ENCODE measurements at places on chromosomes 3 and 15.

DNA sequence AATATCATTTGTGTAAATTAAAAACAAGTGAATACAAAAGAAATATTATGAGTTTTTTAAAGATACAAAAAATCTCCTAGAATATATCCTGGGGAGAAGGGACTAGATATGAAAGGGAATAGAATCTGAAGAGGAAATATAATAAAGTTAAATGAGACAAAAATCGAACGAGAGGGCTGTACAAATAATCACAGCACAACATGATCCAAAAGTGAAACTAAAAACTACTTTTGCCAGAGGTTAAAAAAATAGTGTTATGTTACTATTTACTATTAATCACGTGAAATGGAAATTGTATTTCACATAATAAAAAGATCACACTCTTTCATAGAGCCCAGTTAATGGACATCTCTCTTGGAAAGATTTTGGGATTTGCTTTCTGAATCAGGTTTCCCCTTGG, 28.6 kb downstream of the CGGBP1 start:
- DNase-seq: no peak

DNA sequence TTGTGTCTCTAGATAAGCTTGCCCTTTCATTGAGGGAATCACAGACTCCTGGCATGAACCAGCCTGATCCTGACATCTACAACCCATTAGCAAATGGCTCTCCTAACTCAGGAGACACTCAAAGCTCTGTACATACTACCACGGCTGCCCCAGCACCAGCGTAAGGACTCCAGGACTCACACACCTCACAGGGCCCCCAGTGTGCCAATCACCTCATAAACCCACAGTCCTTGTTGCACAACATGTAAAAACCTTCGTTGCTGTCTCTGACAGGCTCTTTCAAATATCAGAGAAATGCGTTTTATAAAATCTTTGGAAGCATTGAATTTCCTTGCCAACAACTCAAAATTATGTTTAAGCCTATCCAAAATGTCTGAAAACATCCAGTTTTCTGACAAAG, 7.3 kb downstream of the FYCO1 start:
- DNase-seq: no peak

GRCh38 chr3:195892105-195893043, 16.0 kb downstream of the TNK2 start:
- no peak for DNase-seq

GRCh38 chr3:160921020-160921635, 165.1 kb downstream of the PPM1L start:
- no peak for DNase-seq

GRCh38 chr3:193124861-193125260, 116.2 kb upstream of the PLAAT1 start:
- DNase-seq: no peak

DNA sequence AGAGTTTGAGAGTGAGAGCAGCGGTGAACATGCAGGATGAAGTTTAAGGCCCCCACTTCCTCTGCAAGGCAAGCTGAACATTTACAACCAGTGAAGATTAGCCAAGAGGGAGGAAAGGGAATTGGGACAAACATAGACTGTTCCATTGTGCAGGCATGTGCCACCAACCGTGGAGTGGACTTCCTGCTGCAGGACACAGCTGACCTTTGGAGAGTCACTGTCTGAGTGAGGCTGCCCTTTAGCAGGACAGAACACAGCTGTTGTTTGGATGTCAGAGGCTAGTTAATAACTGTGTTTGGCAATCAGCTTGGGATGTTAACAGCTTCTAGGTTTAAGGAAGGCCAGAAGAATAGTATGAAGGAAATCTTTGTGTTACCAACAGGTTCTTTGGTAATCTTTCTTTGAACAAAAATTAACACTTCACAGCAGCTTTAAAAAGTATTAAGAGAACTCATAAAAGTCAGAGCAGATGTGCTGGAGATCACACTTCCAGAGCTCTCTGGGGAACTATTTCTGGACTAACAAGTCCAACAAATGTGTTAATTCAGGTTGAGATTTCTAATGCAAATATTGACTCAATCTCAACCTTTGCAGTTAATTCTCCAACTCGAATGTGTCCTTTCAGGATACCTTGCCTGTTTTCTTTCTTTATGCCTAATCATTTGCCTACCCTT, 31.4 kb downstream of the CTDSPL start:
- DNase-seq: no peak

DNA sequence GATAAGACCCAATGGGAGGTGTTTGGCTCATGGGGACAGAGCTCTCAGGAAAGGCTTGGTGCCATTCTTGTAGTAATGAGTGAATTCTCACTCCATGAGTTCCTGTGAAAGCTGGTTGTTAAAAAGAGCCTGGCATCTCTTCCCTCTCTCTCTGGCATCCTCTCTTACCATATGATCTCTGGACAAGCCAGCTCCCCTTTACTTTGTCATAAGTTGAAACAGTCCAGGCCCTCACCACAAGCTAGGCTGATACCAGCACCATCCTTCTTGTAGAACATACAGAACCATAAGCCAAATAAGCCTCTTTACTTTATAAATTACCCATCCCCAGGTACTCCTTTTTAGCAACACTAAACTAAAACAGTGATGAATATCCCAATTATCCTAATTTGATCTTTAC, 166.9 kb upstream of the TMC3 start:
- DNase-seq: no peak

GRCh38 chr3:135869439-135870105, 96.0 kb upstream of the PPP2R3A start:
- DNase-seq: no peak

DNA sequence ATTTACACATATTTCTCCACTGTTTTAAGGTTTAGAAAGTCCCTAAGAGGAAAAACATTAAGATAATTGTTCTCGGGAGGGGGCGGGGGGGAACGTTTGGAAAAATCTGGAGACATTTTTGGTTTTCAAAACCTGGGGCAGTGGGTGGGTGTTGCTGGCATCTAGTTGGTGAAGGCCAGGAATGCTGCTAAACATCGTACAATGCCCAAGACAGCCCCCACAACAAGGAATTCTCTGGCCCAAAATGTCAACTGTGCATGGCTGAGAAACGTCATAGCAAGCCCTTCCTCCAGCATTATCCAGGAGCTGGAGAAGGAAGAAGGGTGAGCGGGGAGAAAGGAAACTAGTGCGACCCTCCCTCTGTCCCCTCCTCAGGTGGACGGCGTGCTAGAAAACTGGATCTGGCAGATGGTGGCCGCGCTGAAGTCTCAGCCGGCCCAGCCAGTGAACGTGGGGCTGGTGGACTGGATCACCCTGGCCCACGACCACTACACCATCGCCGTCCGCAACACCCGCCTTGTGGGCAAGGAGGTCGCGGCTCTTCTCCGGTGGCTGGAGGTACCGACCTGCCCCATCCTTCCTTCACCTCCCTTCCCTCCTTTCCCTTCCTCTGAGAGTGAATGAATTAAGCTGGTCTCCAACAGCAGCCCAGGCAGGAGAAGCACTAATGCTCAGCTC, 109.8 kb downstream of the LIPC start:
- no peak for DNase-seq

DNA sequence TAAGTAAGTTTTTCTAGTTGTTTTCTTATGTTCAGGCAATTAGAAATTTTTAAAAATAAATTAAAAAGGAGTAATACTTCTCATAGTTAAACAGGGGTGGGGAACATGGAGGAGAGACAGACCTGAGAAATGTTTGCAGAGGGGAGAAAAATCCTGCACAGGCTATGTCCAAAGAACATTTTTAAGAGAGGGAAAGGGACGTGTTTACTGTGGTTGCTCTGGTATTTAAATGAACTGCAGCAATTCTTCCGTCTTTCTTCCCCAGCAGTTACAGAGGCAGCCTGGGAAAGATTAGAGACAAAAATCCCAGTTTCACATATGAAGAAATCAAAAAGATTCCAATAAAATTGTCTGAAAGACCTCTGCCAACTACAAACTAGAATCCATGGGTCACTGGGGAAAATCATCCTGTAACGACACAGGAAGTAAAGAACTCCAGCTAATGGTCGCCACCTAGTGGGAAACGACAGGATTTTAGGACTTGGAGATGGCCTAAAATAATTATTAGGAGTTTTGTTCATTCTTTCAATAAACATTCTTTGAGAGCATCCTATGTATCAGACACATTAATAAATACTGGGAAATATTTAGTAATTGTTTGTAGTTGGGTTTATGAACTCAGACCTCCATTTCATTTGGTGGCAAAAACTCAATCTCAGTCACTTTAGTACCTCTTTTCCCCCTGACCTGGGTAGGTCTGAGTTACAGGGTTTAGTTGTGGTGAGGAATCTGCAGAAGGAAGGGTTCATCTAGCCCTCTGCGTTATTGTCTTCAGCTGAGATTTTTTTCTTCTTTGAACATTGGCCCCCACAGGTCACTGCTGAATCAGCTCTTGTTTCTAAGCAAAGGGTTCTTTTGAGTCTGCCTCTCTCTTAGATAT, 69.9 kb upstream of the GOLIM4 start:
- DNase-seq: no peak

DNA sequence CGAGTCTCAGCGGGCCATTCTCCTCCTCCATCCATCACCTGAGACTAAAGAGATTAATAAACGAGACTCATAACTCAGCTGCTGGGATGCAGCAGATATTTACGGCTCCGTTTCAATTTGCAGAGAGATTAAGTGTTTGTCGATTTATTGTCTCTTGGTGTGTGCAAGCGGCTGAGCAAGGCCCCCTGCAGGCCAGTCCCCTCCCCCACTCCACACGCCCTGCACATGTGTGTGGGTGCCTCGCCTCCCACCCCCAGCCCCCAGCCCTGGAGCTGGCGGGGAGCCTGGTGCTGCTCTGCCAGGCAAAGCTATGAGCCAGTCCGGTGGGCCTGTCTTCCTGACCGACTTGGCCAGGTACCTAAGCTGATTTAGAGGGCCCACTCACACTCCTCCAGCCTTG, 63.0 kb downstream of the CYP11A1 start:
- DNase-seq: no peak

GRCh38 chr3:61646360-61646759, 85.0 kb downstream of the PTPRG start:
- DNase-seq: no peak

DNA sequence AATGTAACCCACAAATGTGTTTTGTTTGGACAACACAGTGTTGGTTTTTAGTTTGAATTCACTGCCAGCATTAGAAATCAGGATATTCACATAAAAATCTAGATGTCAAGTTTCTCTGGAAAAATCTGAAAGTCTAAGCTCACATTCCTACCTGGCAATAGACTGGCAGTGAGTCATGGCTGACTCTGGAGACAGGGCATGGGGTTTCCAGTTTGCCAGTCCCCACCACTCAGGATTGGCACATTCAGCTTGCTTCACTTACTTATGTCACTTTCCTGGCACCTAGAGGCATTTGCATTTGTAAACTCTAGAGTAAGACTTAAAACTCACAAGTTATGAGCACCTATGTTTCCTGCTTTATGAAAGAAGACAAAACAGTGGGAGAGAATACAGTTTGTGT, 19.1 kb upstream of the SEC61A1 start:
- no peak for DNase-seq

- no peak for DNase-seq
Measured at GRCh38 chr15:33328106-33328505, 17.3 kb downstream of the RYR3 start.

DNA sequence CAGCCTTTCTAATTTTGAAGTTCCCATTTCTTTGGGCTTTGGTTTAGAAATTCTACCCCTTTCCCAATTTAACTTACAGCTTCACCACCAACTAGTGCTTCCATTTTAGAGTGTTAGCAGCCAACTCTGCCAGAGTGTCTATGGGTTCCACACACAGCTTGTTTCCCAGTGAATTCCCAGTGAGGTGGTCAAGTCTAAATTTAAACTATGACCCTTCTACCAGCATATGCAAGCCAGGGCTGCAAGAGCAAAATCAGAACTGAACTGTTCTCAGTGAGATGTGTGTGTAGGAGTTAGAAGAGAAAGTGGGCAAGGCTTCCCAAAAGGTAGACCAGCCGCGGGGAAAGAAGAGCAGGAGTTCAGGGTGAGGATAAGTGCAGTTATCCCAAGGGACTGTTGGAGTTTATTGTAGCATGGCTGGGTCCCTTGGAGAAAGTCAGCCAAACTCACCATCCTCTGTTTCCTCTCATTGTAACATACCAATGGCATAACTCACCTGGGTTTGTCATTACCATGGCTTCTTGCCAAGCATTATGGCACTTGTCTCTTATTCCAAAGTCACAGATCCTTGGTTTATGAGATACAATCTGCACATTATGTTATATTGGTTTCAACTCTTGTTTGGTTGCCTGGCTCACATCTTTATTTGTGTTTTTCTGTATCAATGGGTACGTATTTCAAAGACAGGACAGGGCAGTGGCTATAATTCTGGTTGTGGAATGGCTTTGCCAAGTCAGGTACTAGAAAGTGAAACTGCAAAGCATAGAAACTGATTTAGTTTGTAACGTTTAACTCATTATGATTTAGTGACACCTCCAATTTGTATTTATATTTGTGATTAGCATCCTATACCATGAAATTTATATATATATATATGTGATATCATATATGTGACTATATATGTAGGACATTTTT, 130.2 kb upstream of the UMPS start:
- DNase-seq: no peak

- DNase-seq: no peak
Measured at GRCh38 chr3:42314411-42314810, 48.4 kb upstream of the CCK start.

DNA sequence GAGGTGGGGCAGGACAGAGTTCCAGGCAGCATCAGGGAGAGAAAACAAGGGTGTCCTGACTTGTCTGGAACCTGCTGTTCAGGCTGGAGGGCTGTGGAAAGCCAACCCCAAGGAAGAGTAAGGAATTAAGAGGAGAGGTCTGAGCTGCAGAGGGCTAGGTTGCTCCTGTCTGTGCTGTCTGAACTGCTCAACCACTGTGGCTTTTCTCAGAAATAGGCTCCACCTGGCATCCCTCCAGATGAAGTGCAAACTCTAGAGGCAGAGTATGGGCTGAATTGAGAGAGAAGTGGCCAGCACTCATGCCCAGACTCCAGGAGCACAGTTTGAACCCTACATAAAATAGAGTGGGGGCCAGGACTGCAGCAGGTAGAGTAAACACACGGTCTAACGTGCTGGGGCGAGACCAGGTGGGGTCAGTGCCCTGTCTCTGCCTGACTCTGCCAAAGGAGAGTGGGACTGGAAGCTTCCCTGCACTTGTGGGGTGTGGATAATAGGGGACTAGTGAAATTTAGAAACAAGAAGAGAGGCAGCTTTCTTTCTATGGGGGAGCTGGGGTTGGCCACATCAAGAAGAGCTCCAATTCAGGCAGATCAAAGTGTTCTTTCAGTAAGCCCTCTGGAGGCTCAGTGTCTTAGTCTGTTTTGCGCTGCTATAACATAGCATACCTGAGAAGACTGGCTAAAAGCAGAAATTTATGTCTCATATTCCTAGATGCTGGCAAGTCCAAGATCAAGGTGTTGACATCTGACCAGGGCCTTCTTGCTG, 28.0 kb upstream of the MNS1 start:
- DNase-seq: no peak

DNA sequence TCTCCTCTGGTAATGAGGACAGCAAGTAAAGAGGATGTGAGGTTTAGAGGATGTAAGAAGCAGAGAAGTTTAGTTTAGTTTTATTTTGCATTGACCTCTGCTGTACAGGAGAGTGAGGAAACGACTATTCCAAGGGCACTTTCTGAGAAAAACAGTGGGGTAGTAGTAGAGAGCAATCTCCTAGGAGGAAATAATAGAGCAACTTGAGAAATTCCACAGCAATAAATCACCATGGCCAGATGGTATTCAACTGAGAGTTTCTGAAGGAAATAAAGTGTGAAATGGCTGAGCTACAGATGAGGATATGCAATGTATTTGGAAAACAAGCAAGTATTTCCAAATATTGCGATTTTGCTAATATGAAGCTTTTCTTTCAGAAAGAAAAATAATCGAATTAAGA, 118.9 kb downstream of the DPH6 start:
- DNase-seq: no peak

Measured in stimulated activated CD8-positive, alpha-beta memory T cell treated with anti-CD3 and anti-CD28 coated beads, Interleukin-7, amount 100 ng/mL, for 1 hour (primary cell).